Motor neuron (in vitro differentiated cells): ENCODE measurements at places on chromosomes 13 and 19.
A peak's percentile ranks its signal among the peaks of the same experiment; 100 is the strongest.

- peak; percentile 41 for ATAC-seq
Measured at GRCh38 chr19:37997911-37998344, 90.9 kb downstream of the SIPA1L3 start.

- ATAC-seq: peak; percentile 42
Measured at GRCh38 chr19:29329460-29330134, 116.6 kb upstream of the UQCRFS1 start.

GRCh38 chr19:11041966-11042627 is 47.2 kb upstream of the LDLR start:
- ATAC-seq: no peak

DNA sequence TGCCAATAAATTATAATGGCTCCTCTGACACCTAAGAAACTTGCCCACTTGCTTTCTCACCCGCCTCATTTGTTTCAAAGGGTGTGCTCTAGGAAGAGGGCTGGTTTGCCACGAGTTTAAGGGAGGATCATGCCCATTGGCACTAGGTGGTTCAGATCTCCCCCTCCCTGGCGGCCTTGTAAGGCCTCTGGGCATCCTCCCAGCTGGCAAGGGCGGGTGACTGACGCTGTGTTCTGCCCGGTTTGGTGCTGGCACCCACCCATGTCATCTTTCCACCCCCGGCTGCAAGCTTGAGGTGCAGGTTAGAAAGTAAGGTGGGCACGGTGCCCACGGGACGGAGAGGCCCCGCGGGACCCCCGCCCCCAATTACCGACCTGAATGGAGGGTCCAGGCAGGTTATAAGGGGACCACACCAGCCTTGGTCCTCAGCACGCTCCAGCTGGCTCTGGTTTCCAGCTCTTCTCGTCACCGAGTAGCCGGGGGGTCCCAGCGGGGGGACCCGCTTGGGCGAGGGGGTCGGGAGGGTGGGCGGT is 90.4 kb downstream of the PTPRS start:
- no peak for ATAC-seq

- no peak for ATAC-seq
Measured at GRCh38 chr19:17103177-17103576, 27.6 kb downstream of the MYO9B start.

DNA sequence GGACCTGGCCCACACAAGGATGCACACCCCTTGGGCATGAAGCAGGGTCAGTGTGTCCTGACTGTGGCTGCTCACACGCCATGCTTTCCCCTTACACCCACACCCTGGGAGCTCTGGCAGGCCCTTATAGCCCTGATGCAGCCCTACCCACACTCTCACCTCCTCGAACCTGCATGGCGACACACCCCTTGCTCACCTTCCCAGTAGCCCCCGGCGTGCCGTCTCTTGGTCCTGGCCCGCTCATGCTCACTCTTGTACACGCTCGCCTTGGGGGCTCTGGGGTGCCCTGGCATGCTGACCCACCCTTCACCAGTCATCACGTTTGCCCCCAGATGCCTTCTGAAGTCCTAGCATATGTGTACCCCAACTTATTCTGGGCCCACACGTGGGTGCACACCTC is 56.1 kb downstream of the MAP4K1 start:
- ATAC-seq: no peak

DNA sequence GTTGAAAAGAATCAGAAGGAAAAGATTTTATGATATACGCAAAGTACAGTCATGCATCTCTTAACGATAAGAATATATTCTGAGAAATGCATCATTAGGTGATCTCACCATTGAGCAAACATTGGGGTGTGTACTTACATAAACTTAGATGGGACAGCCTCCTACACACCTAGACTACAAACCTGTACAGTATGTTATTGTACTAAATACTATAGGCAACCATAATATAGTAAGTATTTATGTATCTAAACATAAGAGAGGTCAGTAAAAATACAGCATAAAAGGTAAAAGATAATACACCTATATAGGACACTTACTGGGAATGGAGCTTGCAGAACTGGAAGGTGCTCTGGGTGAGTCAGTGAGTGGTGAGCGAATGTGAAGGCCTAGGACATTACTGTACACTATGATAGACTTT is 254.6 kb downstream of the SPRY2 start:
- ATAC-seq: no peak

DNA sequence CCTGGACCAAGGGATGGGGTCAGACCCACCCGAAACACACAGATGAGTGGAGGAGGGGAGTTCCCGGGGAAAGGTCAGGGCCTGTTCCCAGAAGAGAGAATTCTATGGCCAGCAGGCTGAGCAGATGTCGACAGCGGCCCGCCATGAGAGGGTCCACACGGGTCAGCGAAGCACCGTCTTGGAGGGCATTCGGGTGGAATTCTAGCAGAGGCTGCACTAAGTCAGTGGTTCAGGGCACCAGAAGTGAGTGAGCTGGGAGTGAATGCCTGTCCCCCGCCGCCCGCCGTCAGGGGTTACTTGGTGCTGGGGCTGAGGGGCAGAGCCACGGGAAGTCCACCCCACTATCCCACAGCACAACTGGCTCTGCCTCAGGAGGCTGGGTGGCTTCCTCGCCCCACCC is 96.2 kb upstream of the VSTM2B start:
- ATAC-seq: no peak

- no peak for ATAC-seq
Measured at GRCh38 chr13:30835442-30835841, 70.6 kb upstream of the MEDAG start.

DNA sequence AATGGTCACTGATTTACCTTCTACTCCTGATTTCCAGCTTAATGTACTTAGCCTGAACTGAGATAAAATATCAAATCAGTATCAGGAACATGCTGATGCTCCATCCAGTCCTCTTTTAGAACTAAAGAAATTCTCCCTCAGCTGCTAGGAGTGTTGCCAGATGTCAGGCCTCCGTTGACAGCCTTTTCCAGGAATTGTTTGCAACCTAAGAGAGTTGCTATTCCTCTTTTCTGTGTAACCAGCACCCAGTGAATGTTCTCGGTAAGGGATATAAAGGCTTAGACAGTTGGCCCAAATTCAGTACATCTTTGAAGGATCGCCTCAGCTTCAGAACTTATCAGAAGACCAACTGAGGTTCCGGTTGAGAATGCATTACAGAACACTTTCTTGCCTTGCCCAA is 559.0 kb downstream of the PCDH17 start:
- ATAC-seq: no peak

- peak; percentile 82 for ATAC-seq
Measured at GRCh38 chr19:18733196-18733647, 49.7 kb downstream of the CRTC1 start.

GRCh38 chr19:50510121-50510670 is 795 bp downstream of the JOSD2 start:
- ATAC-seq: peak; percentile 1

GRCh38 chr13:109212650-109213049 is 573.7 kb downstream of the IRS2 start:
- no peak for ATAC-seq

- no peak for ATAC-seq
Measured at GRCh38 chr13:70108356-70109105, at the start of gene KLHL1. Gene KLHL1 (minus strand): TSS chr13:70108452. CDS start chr13:70107699, 753 bp downstream.

DNA sequence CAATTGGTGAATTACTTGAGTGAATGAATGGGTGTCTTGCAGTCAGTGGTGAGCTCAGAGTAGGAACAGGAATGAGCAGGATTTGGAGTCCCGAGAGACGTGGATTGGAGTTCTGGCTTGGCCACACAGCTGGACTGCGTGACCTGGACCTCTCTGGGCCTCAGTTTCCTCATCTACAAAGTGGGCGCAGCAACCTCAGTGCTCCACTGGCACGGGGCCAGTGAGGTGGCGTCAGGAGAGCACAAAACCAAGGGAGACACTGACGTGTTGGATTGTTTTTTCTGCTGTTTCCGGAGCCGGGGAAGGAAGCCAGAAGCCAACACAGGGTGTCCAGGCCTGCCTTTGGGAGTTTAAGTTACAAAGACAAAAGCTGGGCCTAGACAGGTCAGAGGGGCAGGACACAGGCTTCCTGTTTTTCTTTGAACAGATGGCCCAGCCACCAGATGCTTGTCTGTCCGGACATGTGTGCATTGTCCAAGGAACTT is 6.5 kb upstream of the DOCK6 start:
- ATAC-seq: no peak

DNA sequence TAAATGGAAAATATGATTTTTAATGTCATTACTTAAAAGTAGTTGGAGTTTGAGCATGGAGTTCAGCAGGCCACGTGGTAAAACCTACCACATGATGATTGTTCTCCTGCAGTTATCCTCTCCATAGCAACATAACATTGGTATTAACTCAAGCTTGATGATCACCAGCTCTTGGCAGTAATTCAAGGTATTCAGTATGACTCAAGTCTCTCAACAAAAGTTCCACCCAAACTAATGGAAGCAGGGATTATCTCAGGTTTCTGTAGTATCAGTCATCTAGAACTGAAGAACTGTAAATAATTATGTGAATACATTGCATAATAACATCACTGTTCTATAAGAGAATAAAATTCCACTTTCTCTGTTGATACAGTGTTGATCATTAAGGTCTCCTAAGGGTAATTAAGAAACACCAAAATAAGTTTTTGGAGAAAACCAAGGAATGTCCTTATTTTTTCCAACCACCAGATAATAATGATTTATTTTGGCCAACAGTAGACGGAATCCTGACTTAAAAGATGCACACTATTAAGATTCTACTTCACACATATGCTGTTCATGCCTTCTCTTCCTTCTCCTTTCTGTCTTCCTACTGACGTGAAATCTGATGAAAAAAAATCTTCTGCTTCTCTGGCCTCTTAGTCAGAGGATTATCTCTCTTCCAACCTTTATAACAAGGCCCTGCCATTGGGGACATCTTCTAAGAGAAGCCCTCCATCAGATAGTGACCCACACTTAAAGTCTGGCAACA is 1092.3 kb downstream of the EFNB2 start:
- peak; percentile 99 for ATAC-seq

GRCh38 chr13:74820809-74821208 is 661.2 kb downstream of the TBC1D4 start:
- no peak for ATAC-seq

DNA sequence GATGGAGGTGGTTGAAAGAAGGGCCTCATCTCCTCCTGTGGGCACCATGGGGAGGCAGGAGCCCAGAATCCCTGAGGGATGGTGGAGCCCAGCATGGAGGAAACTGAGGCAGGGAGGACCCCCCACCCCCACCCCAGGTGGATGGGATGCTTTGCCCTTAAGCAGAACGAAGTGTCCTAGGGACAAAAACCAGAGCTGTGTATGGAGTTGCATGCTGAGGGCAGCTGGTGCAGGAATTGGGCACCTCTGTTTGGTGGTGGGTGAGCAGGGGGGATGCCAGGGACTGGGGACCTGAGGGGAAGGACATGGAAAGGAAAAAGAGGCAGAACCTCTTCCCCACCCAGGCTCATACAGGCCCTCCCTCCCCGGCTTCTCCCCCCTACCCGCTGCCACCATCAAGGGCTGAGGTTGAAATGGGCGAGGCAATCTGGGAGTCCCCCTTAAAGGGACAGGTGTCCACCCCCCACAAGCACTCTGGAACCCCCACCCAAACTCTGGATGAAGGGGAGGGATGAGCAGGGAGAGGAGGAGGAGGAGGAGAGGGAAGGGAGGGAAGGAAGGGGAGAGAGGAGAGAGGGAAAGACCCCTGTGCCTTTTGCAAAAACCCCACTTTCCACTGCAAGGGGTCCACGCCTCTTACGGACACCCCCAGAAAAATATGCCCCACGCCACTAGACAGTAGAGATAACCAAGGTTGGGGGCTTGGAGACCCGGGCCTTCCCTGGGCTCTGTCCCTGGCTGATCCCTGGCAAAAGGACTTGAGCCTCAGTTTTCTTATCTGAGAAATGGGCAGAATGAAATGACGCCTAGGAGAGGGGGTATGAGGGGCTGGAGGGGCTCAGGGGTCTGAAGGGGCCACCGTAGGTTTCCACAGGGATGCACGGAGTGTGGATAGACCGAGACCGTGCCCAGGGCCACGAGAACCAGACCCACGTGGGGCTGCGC is 5.9 kb downstream of the ONECUT3 start:
- ATAC-seq: no peak

DNA sequence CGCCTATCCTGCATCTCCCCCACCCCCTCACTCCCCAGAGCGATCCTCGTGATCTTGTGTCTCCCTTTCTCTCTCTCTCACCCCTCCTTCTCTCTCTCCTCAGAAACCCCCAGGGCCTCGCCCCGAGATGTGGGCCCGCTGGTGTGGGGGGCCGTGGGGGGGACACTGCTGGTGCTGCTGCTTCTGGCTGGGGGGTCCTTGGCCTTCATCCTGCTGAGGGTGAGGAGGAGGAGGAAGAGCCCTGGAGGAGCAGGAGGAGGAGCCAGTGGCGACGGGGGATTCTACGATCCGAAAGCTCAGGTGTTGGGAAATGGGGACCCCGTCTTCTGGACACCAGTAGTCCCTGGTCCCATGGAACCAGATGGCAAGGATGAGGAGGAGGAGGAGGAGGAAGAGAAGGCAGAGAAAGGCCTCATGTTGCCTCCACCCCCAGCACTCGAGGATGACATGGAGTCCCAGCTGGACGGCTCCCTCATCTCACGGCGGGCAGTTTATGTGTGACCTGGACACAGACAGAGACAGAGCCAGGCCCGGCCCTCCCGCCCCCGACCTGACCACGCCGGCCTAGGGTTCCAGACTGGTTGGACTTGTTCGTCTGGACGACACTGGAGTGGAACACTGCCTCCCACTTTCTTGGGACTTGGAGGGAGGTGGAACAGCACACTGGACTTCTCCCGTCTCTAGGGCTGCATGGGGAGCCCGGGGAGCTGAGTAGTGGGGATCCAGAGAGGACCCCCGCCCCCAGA is 12.8 kb upstream of the TOMM40 start:
- ATAC-seq: no peak

DNA sequence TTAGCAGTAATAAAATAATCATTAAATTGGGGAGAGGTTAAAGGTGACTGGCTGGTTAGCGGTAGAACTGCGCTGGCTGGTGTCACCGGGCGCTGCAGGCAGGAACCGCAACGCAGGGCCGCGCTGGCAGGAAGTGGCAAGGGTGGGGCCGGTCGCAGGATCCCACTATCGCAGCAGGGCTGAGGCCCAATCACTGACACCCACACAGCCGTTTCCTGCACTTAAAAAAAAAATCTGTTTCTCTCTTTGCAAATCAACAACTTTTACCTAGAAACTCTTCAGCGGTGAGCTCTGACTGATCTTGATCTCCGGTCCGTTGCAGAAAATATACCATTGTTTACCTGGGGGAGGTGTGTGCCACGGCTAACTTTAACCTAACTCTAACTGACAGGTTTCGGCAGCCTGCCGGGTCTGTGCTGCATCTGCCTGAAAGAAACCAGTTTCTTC is 46.9 kb downstream of the KLF2 start:
- no peak for ATAC-seq

GRCh38 chr13:28606466-28606865 is 52.5 kb upstream of the POMP start:
- no peak for ATAC-seq

GRCh38 chr13:111177081-111177711 is 62.1 kb downstream of the ARHGEF7 start:
- no peak for ATAC-seq

DNA sequence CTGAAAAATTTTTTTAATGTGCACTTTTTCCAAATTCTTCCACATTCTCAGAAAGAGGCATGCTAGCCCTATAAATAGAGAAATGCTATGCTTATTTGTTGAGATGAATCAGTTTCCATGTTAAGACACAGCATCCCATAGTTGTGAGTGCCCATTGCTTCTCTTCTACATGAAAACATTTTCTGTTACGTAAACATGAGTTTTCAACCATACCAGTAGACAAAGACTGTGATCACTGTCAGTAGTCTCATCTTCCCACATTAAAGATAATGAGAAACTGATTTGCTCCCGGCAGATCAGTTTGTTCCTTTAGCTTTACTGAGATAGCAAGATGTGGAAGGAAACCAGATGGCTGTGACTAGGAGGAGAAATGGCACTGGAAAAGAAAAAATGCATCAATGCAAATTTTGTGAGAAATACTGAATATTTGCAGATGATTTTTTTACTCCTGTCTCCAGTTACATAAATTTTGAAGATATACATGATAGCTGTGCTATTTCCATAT is 45.8 kb upstream of the UFM1 start:
- ATAC-seq: no peak
